ENCODE measurements at places on chromosomes 5 and 9.

DNA sequence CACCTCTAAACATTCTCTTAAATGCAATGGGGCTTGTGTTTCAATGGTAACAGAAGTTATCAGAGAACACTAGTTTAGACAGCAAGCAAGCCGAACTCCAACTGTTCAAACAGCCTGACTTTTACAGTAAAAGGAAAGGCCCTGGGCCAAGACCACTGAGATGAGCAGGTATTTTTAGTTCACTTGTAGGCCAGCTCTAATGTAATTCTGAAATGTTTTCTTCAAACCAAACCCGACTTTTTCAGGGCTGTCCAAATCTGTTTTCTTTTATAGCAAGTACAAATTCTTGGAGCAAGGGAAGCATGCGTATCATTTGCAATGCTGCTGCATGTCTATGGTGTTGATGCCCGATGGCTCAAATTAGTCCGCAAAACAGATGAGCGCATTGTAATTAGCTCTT, 192.9 kb downstream of the SLF1 start:
- DNase-seq: no peak

- no peak for DNase-seq
Observed at GRCh38 chr9:87309236-87309635, 188.4 kb upstream of the DAPK1 start.

GRCh38 chr9:37468620-37469019, 3.4 kb upstream of the ZBTB5 start:
- no peak for DNase-seq

- DNase-seq: no peak
Observed at GRCh38 chr9:23557689-23558088, 268.4 kb downstream of the ELAVL2 start.
